ENCODE measurements at places on chromosomes 11 and 22. TPM values are rescaled to one million over a fixed set of nuclear protein-coding genes. Genes with fewer than 3 reads are reported as not detected.

GRCh38 chr11:109307366-109307765 lies 114.6 kb upstream of the C11orf87 start:
- no peak for DNase-seq

DNA sequence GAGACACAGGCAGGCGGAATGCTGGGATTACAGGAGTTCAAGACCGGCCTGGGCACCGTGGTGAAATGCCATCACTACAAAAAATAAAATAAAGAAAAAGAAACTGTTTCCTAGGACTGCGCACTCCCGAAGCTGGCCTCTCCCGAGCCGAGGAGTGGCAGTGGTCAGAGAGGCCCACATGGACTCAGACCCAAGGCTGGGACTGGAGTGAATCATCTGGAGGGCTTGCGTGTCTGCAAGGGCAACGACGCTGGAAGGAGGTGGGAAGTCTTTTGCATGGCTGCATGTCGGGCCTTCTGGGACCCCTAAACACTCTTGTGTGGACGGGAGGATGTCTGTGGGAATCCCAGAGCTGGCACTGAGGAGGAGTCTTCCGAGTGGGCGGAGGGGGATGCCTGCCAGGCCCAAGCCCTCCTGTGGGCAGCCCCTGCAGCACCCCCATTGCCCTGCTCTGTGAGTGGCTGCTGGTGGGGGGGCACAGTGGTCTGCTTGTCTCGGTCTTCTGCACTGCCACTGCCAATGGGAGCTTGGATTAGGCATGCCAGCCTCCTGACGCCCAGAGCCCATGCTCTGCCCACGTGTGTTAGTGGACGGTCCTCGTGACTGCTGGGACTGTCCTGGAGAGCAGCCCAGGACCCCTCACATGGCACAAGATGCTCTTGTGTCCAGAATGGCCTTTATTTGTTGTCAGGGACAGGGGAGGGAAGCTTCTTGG lies 1.8 kb upstream of the AP2A2 start:
- no peak for DNase-seq

GRCh38 chr22:49331223-49331815 lies 496.4 kb downstream of the BRD1 start:
- DNase-seq: no peak

DNA sequence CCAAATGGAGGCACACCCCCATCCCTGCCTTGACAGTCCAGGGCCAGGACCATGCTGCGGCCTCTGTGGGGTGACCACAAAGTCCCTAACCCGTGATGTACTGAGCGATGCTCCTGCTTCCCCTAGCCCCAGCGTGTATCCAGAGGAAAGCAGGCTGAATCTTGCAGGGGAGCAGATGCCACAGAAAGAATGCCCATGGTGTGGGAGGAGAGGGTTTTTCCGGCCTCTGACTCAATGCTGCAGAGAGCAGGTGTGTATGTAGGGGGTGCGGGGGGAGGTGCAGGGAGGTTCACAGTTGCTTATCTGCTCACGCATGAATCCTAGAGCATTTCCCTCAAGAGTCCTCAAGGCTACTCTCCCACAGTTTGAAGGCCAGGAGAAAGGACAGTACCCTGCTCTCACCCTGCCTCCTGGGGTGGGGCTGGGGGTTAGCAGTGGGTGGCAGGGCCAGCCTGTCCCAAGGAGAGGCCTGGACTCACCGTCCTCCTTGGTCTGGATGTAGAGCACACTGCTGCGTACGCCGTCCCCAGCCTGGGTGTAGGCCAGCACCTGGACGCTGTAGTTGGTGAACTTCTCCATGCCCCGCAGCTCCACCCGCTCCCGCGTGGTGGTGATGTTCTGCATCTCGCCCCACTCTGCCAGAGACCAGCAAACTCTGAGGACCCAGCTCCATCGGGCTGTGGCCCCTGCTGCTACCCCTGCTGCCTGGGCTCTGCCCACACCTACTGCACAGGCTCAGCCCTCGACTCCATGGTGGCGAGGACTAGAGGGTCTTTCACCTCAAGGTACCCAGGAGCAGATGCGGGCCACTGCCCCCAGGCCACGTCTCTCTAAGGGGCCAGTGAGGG lies 130.8 kb downstream of the CEP164 start:
- no peak for DNase-seq

DNA sequence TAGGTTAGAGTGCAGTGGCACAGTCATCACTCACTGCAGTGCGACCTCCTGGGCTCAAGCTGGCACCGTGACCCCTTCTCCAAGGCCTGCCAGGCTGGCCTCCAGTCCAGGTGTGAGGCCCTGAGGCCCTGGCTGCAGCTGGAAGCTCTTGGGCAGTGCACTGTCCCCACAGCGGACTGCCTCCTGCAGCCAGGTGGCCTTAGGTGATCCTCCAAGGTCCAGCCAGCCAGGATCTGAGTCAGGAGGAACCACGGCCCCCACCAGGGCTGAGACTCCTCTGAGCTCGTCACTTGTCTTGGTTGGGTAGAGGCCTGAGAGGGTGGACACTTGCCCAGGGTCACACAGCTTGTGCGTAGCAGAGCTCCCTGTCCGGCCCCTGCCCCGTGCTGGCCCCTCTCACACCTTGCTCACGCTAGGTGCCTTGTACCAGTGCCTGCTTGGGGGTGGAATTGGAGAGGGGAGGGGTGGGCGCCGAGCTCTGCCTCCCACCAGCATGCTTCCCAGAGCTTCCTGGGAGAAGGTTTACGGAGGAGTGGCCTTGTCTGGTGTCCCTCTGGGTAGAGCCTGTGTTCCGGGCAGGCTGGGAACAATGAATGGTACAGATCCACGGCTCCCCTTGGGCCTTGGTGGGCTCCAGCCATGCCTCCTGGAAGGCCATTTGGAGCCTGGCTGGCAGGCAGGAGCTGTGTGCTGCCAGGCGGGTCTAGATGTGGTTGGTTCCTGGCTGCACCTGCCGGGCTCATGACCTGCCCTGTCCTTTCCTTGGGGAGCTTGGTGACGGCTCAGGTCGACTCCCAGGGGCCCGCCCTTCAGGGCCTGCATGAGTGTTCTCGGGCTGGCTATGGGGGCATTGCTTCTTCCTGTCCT lies 20.6 kb downstream of the KCNQ1 start:
- DNase-seq: no peak

DNA sequence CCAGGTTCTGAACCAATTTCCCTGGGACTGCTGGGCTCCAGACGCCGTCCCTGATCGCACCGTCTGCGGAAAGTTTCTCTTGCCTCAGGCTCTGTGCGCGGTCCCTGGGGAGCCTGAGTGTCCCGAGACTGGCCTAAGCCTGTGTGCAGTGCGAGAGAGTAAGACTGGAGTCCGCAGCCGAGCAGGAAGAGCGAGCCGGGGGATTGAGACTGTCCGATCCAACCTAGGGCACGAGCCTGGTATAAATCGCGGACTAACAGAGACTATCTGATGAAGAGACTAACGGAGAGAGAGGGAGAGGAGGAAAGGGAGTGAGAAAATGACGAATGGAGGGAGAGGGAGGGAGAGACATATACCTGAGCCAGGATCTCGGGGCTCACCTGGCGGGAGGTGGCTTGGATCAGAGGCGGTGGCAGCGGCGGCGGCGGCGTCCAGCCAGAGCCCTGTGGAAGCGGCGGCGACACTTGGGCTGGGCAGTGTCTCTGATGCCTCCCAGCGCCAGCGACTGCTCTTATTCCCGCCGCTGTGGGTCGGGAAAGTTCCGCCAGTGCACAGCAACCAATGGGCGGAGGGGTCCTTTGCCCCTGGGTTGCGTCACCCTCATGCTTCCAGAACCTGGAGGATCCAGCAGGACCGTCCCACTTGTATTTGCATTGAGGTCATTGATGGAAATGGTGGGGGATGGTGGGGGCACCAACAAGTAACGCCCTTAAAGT lies at the start of gene CALCA:
Gene CALCA (minus strand): TSS at position 487 of the 716 bp plus-strand sequence. CDS start 1,159 bp downstream, outside the sequence.
- DNase-seq: no peak

DNA sequence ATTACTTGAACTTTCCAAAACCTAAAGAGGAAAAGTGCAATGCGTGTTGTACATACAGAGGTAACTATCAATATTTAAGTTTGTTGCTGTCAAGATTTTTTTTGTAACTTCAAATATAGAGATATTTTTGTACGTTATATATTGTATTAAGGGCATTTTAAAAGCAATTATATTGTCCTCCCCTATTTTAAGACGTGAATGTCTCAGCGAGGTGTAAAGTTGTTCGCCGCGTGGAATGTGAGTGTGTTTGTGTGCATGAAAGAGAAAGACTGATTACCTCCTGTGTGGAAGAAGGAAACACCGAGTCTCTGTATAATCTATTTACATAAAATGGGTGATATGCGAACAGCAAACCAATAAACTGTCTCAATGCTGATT lies 2.1 kb downstream of the ADM start:
- DNase-seq: no peak

GRCh38 chr11:65131417-65131776 lies 2.9 kb downstream of the SYVN1 start:
- DNase-seq: no peak

- DNase-seq: no peak
Observed at GRCh38 chr22:34639911-34640310, 426.0 kb upstream of the ISX start.

Gene GLB1L2
- polyA plus RNA-seq: 8.1 TPM

Gene KDELR3
- polyA plus RNA-seq: 4.7 TPM

Gene MS4A15
- polyA plus RNA-seq: not detected

Gene RPS25
- 1,476 TPM for polyA plus RNA-seq

Data from urinary bladder (tissue), 4 donors.